ENCODE measurements at places on chromosomes 4 and X.

- no peak for DNase-seq
These were observed 862 bp upstream of the INPP4B start for GRCh38 chr4:142846729-142847596.

DNA sequence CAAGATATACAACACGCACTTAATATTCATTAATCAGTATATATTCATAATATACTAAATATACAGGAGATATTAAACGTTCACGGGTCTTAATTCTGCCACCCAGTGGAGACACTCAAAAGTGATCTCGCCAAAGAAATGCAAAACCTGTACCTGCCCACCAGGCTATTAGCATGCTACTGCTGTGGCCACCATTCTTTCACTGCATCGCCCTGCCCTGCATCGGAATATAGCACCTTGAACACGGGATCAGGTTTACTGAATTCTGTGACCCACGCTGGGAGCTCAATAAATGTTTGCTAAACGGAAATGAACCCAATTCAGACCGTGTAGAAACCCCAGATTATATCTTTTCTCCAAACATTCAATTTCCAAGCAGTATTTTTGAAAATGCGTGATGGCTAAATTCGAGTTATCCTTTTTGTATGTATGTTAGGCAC is 840 bp upstream of the CLCN3 start:
- DNase-seq: no peak

GRCh38 chr4:114385195-114385985 is 213.2 kb upstream of the UGT8 start:
- no peak for DNase-seq

- DNase-seq: no peak
These were observed 29.6 kb downstream of the AREG start for GRCh38 chr4:74474345-74475090.

DNA sequence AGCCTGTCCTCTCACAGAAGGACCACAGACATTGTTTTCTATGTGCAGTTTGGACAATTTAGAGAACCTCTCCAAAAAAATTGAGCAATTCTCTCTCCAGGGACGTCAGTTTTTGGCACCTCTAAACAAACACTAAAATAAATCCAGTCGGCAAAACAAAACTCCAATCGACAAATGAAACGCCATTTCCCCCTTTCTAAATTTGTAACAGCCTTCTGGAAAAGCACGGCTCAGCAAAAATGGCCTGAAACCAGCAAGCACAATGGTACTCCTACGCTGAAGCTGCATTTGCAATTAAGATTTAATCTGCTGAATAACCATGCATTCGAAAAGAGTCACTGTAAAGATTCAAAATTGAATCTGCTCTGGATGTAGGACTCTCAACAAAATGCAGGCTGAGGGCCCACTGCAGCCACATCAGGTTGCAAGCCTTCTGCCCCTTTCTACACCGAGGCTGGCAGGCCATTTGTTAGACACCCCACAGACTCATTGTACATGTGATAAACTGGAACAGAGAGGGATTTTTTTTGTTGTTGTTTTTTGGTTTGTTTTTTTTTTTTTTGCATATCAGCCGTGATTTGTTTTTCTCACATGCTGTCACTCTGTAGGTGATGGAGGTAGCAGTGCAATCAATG is 79.9 kb upstream of the MAP3K15 start:
- no peak for DNase-seq

DNA sequence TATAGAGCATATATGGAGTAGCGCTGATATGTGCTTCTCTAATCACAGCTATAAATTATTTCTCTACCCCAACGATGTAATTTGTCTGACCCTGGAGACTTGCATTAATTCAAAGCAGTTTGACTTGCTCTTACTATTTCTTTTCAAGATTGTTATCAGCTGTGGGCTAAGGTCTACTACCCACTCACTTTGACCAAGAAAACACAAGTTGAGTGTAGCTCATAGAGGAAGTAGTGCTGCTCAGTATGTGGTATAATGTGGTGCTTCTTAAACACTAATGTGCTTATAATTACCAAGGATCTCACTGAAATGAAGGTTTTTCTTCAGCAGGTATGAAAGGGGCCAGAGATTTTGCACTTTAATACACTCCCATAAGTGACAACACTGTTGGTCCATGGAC is 70.1 kb downstream of the INPP4B start:
- no peak for DNase-seq

DNA sequence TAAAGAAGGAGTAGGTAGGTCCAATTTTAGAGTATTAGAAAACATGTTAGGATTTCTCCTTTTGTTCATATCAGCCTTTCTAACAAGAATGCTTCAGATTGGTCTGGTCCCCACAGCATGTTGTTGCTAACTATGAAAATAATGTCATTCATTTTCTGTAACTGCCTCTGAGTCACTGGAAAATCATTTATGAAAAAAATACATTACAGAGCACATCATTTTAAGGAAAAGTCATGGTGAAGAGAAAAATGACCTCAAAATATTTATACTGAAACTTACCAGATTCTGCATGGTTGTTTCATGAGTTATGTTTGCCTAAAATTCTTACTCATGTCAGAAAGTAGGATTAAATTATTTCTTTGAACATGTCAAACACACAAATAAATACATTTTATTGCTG is 35.2 kb downstream of the DTHD1 start:
- DNase-seq: no peak

GRCh38 chr4:8615366-8615765 is 22.8 kb downstream of the CPZ start:
- no peak for DNase-seq

- no peak for DNase-seq
These were observed 233.7 kb upstream of the FGF13 start for GRCh38 chrX:138945219-138945618.

- no peak for DNase-seq
These were observed 525.4 kb downstream of the CENPC start for GRCh38 chr4:67019686-67020437.

GRCh38 chrX:84046403-84046984 is 141.5 kb downstream of the RPS6KA6 start:
- DNase-seq: no peak

DNA sequence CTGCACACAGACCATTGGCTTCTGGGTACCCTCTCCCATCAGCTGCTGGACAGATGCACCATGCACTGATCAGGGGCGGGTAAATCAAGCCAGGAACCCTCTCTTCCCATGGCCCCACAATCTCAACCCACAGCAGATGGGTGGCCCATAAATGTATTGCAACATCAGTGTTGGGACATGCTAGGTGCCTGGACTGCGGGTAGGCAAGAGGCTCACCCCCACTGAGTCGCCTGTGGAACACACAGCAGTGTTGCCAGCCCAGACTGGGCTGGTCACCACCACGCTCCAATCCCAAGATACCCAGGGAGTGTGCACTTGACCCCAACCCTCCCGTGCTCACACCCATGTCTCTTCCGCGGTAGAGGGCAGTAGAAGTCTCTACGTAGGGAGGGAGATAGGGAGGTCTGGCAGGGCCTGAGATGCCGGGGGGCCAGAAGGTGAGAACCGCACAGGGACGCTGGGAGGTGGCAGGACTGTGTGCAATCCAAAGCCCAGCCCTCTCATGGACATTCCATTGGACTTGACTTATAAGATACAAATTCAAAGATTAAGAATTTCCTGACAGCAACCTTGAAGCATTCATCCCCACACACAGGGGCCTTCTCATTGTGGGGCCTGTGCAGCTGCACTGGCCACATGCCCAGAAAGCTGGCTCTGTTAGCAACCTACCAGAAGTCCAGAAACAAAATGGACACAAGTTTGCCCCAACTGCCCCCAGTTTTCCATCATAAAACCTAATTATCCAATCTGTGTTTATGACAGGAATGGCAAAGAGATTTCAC is 183.7 kb downstream of the NSUN7 start:
- no peak for DNase-seq

GRCh38 chrX:7515681-7516413 is 327.1 kb upstream of the VCX start:
- DNase-seq: no peak

- no peak for DNase-seq
These were observed 14.1 kb upstream of the BRS3 start for GRCh38 chrX:136473663-136474062.

DNA sequence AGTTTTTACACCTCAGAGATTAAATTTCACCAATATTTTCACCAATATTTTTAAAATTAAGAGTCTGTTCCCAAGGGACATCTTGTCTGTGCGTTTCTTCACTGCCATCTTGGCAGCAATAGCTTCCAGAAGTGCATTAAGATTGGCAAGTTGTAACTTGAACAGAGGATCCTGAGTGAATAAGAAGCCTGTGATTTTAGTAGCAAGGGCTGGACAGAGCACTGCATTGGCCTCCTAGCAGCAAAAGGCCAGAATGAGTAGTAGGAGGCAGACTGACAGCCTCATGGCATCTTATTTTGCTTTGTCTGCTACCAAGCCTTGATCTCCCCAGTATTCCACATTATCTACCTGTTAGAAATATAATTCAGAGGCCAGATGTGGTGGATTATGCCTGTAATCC is 138.4 kb downstream of the CPE start:
- DNase-seq: no peak
